Esophagus squamous epithelium (tissue), 5 donors: ENCODE measurements at places on chromosomes 16 and 17.

DNA sequence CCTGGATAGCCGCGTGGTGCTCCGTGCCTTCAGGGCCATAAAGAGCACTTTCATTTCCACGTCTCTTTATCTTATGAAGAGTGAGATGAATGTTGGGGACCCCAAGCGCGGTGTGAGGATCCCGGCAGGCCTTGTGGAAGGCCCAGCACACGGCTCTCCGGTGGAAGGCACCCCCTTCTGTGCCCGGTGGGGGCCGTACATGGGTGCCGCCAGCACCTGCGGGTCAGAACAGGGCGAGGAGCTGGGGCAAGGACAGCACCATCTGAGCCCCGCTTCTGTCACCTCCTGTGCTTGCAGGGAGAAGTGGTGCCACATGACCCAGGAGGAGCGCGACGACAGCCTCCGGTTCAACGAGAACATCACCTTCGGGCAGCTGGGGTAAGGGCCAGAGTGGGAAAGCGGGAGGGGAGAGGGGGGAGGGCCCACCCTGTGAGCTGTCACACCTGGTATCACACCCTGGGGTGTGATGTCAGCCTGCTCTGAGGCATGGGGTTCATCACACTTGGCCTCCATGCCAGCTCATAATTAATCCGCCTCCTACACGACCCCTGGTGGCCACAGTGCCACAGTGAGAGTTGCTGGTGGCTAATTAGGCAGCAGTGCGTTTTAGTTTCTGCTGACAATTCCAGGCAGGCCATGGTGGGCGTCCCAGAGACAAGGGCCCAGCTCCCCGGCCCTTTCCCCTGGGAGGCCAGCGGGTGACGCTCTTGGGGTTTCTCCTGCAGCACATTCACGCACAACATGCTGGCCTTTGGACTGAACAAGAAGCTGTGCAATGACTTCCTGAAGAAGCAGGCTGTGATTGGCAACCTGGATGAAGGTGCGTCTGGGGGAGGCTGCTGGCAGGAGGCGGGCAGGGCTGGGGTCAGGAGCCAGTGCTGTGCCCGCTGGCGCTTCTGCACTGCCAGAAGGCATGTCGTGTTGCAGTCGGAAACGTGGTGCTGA lies 25.7 kb downstream of the CIBAR2 start:
- no peak for DNase-seq

DNA sequence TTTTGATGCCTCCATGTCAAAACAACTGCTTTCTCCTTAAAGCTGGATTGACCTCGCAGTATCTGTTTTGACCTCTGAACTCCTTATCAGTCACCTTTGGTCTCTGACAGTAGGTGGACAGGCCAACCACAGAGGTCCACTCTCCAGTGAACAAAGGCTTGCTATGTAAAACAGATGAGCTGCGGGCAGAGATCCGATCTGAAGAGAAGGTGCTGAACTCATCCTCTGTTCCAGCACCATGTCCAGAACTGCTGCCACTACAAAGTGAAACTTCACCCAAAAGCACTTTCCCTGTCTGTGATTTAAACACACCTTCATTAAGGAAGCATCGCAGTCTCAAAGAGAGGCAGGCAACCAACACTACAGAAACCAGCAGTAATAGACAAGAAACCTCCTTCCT lies 117.3 kb upstream of the CORO6 start:
- no peak for DNase-seq

GRCh38 chr16:80710918-80711317 lies 93.5 kb downstream of the CDYL2 start:
- DNase-seq, result no peak

DNA sequence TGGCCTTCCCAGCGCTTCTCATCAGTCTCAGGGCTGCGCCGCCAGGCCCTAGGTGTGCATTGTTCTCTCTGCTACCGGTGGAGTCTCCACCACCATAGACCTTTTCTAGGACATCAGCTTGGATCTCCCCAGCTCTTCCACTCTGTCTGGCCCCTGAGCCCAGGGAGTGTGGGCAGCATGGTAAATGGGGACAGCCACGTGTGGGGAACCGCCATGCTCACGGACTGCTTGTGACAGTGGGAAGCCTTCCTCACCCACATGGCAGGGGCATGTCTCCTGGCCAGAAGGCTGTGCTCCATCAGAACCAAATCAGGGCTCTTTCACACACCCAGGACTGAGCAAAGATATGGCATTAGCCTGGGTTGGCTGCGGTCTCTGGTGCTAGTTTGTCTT lies 51.3 kb downstream of the TNFRSF13B start:
- no peak for DNase-seq

DNA sequence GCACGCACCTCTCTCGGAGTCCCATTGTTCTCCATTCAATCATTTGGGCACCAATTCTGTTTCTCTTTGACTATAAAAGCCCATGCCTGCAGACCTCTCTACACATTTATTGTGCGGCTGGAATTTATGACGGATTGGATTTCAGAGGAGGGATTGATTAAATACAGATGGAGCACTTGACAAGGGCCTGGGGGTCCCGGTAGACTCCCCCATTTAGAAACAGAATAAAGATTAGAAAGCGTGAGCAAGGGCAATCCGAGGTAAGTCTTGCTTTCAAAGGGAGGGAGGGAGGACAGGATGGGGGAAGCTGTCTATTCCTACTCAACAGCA lies 15.1 kb upstream of the PITPNM3 start:
- no peak for DNase-seq

DNA sequence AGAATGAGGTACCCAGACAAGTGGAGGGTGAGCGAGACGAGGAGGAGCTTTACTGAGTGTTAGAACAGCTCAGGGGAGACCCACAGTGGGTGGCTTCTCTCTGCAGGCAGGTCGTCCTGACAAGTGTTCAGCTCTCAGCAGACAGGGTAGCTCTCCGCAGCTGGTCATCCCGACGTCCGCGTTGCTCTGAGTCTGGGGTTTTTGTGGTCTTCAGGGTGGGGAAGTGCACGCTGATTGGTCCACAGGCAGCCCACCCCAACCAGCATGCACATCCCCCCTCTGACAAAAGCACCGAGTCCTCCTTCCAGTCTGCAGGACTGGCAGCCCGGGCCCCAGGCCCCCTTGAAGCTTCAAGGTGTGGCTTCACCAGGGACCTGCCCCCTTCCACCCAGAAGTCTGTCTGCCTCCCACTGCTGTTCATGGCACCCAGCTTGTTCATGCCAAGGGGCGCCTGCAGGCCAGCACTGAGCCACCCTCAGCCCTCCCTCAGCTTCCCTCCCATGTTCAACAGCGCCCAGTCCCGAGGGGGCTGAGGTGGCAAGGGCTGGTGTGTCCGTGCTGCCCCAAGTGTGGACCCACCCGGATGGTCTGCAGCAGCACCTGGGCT lies 19.9 kb upstream of the WDR45B start:
- DNase-seq, result no peak

DNA sequence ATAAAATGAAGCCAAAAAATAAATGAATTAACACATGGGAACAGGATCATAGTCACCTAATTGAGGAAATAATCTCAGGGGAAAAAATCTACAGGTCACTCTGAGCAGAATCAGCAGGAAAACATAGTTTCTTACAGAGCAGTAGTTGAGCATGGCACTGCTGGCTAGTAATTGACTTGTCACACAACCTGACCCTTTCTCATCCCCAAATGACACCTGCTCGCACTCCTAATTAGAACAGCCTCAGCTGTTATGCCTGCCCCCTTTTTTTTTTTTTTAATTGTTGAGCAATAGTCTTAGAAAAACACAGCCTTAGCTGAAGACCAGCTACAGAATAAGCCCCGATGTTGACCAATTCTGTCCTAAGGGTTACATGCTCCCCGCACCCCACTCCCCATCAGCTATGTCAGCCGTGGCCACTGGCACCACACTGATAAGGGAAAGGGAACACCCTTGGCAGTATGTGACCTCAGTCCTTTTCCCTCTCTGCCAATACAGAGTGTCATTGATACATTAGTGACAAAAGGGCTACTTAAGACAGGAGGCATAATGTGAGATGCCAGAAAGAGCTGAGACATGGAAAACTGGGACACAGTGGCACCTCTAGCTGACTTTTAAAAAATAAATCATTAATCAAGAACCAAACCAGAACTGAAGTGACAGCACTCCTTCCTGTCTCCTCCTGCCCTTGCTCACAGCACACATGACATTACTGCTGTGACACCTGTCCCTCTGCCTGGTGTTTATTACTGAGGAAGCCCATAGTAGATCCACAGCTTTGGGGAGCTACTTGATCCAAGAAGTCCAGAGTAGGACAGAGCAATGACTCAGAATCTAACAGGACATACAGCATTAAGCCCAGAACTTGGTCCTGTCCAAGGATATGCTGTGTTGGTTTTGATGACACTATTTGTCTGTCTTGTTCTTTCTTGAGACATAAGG lies 41.7 kb downstream of the WDR59 start:
- DNase-seq, result no peak

DNA sequence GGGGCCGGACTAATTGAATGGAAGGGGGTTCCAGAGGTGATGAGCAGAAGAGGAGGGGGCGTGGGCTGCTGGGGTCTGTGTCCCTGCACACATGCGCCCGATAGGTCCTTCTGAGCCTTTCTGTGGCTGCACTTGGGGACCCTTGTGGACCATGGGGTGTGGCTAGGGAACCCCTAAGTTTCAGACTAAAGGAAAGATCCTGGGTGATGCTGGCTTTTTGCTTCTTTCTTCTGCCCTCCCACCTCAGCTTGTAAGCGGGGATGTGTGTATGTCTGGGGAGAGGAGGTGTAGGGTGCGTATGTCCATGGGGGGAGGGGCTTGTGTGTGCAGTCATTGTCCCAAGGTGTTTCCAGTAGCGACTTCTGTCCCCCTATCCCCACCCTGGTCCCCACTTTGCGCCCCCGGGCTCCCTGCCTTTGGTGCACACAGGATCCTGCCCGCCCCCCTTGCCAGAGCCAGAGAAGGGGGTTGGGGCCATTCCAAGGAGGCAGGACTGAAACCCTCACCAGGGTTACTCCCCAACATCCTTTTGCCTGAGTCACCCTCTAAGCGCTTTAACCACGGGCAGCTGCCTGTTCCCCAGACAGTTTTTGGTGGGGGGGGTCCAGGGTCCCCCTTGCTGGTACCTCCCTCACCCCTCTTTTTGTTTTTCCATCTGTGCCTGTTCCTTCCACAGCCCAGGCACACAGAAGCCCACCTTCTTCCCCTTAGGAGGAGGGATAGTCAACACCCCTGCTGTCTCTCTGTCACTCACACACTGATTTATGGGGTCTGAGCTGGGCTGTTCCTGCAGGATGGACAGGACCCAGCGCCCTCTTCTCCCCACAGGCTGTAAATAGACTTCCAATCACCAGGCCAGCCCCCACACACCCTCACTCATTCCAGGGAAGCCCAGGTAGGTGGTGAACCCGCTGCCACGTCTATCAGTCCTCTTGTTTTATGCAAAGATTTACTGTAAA lies 83.2 kb downstream of the ARHGAP23 start:
- DNase-seq, result no peak

- DNase-seq, result no peak
Measured at GRCh38 chr17:14797801-14798200, 467.3 kb downstream of the PMP22 start.

GRCh38 chr16:79328402-79329165 lies 272.0 kb downstream of the MAF start:
- no peak for DNase-seq

GRCh38 chr17:73137376-73137775 lies 27.4 kb upstream of the SSTR2 start:
- DNase-seq, result no peak

- no peak for DNase-seq
Measured at GRCh38 chr16:83689385-83689831, 118.4 kb upstream of the HSBP1 start.

- DNase-seq, result no peak
Measured at GRCh38 chr17:18866866-18867813, 9.2 kb downstream of the PRPSAP2 start.

- no peak for DNase-seq
Measured at GRCh38 chr17:68356949-68357455, 65.7 kb downstream of the ARSG start.

DNA sequence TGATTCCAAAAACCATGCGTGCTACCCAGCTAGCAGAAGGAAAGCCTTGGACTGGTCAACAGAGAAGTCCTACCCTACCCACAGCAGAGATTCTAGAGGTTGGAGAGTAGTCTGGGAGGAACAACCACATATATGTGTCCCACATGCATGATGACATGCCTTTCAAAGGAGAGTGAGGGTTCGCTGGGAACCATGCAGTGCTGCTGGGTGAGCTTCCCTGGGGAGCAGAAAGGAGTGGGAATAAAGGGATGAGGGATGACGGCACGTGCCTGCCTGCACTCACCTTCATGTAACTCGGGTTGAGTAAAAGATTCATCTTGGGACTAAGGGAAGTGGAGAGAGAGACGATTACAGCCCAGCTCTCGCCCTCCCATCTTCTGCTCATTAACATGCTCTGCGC lies 9.8 kb downstream of the CPSF4L start:
- no peak for DNase-seq

- no peak for DNase-seq
Measured at GRCh38 chr17:70119983-70120382, 45.0 kb downstream of the KCNJ16 start.
